ENCODE measurements at places on chromosomes 7 and 10.

GRCh38 chr10:96743988-96744585 is 23.8 kb upstream of the PIK3AP1 start:
- no peak for DNase-seq

DNA sequence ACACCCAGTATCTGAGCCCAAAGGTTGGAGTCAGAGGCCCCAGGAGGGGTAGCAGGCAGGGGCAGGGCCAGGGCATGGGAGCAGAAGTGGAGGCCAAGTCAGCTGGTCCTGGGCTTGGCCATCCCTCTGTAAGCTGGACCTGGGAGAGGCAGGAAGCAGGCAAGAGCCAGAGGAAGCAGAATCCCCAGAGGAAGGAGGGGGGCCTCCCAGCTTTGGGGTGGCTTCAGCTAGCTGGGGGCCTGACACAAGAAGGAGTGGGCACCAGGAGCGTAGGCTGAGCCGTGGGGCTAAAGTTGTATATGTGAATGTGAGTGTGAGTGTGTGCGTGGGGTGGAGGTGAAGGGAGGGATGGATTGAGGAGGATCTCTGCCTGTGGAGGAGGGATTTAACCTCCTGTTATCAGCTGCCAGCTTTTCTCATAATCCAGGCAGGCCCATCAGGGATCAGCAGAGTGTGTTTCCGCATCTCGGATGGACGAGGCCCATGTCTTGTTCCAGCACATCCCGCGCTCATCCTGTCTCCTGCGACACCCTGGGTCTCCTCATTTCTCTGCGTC is 54.0 kb downstream of the NEURL1 start:
- DNase-seq, result no peak

GRCh38 chr10:1043532-1043995 is 5.4 kb downstream of the IDI1 start:
- no peak for DNase-seq

- DNase-seq, result no peak
Observed at GRCh38 chr7:15446722-15447121, 115.1 kb downstream of the AGMO start.

GRCh38 chr7:129780257-129780973 is 168.9 kb downstream of the NRF1 start:
- DNase-seq, result no peak

GRCh38 chr10:132001238-132001972 is 19.7 kb upstream of the BNIP3 start:
- DNase-seq, result no peak

GRCh38 chr7:151056283-151056665 is 1.4 kb downstream of the CDK5 start:
- DNase-seq, result no peak

GRCh38 chr7:35261041-35261440 is 7.1 kb upstream of the TBX20 start:
- no peak for DNase-seq

DNA sequence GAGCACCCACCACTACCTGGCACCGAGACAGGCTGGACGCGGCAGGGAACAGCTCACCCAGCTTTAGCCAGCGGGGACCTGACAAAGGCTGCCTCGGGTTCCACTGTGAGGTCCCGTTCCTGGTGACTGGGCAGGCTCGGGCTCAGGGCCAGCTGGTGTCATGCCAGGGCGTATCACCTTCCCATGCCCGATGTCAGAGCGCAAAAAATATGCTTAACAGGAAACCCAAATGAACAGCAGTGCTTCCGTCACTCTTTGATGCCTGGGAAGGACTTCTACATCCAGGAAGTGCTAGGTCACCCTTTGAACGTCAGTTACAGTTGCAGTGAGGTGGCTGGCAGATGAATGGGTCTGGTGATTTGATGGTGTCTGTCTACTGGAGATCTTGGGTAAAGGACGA is 106.0 kb downstream of the ADARB2 start:
- no peak for DNase-seq

GRCh38 chr10:100889546-100889945 is 23.2 kb upstream of the SLF2 start:
- no peak for DNase-seq

DNA sequence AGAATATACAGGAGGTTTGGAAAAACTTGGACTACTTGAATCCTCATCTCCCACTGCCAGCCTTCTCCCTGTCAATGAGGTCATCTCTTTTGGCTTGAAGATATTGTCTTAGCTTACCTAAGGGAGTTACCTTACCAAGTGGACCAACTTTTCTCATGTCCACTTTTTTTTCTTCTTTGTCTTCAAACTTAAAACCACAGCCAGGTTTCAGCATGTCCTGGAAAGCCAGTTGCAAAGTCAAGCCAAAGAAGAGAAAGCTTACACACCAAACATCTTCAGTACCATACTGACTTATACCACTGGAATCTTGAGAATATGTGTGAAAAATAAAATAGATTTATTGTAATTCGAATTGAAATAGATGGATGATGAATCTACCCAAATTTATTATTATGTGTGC is 520.5 kb downstream of the HTR7 start:
- DNase-seq, result no peak

DNA sequence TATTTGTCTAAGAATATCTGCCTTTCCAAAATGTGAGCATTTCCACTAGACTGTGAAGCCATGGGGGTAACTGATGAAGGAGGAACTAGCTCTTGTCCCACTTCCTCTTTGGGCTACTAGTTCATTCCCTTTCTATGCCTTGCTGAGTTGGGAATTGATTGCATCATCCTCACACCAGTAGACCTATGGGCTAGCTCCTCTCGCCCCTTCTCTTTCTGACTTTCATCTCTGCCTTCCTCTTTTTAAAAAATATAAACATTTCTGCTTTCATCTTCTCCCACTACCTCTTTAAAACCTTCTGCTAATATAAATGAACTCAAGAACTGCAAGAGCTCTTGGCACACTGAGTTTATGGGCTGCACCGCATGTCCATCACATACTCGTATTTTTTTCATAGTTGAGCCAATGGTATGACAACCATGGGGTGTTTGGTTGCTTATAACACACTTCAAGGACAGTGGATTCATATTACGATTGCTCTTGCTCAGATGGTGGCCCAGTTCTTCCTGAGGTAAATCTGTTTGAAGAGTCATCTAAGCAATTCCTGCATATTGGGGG is 182.0 kb downstream of the REEP3 start:
- DNase-seq, result no peak

GRCh38 chr7:44194562-44195145 is 5.4 kb upstream of the GCK start:
- DNase-seq, result no peak

GRCh38 chr10:104614245-104614831 is 26.8 kb upstream of the SORCS3 start:
- DNase-seq, result no peak

DNA sequence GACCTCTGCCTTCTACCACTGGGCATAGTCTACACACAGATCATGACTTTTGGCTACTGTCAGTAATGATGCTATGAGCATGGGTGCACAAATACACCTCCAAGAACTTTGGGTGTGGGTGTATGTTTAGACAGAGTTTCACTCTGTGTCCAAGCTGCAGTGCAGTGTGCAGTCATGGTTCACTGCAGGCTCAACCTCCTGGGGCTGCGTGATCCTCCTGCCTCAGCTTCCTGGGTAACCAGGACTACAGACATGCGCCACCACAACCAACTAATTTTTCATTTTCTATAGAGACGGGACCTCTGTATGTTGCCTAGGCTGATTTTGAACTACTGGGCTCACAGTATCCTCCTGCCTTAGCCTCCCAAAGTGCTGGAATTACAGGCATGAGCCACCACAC is 194.4 kb downstream of the NSUN6 start:
- DNase-seq, result no peak

DNA sequence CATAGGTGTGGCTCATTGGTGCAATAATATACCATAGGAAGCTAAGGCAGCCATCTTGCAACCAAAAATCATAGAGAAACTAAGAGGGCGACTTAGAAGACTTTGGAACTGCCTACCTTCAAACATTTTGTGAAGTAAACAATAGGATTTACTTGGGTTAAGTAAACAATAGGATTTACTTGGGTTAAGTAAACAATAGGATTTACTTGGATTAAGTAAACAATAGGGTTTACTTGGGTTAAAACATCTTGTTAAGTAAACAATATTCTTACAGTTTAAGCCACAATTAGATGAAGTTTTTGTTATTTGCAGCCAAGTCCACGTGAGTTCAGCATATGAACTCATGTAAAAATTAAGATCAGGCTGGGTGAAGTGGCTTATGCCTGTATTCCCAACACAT is 722.4 kb upstream of the AUTS2 start:
- DNase-seq, result no peak

DNA sequence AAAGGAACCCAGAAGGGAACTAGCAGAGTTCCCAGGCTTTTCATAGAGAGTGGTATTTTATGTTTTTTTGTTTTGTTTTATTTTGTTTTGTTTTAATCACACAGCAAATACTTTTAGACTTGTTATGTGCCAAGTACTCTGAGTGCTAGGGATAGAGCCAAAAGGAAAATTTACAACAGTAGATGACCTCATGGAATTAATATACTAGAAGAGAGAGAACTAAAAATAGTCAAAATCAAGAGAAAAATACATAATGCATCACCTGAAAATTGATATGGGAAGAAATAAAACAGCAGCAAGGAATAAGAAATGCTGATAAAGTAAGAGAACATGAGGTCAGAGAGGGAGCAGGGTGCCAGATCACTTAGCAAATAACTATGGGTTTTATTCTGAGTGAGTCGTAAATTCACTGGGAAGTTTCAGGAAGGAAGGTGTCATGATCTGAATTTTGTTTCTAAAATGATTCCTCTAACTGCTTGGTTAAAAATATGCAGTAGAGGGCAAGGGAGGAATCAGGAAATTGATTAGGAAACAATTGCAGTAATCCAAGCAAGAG is 351.0 kb downstream of the ANKRD7 start:
- no peak for DNase-seq

GRCh38 chr7:149825567-149826343 is 12.4 kb upstream of the ZNF862 start:
- no peak for DNase-seq

DNA sequence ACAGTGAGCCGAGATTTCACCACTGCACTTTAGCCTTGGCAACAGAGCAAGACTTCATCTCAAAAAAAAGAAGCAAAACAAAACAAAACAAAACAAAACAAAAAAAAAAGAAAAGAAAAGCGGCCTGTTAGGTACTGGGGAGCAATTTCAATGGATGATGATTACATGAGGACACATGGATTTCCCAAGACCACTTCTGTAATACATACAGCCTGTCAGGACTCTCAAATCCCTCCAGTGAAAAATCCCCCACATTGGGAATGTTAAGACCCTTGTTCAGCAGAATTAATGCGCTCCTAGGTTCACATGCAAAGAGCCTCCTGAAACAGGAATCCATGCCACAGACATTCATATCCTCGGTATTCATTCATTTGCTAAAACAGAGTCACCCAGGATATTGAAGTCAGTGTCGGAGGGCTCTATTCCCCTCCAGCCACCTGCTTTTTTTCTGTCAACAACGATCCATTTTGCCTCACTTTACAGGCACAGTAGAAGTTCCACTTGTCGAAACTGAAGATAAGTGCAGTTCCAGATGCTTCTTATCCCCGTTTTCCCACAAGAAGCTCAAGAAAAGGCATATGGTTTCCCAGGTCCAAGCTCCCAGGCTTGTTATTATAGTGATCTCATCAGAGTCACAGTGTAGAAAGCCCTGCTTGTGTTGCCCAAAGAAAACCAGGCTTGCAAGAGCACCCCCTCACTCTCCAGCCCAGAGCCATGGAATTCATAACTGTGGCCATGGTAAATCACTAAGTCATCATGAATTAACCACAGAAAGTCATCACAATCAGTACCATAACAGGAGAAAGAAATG is 20.2 kb downstream of the SLC16A12 start:
- DNase-seq, result no peak

DNA sequence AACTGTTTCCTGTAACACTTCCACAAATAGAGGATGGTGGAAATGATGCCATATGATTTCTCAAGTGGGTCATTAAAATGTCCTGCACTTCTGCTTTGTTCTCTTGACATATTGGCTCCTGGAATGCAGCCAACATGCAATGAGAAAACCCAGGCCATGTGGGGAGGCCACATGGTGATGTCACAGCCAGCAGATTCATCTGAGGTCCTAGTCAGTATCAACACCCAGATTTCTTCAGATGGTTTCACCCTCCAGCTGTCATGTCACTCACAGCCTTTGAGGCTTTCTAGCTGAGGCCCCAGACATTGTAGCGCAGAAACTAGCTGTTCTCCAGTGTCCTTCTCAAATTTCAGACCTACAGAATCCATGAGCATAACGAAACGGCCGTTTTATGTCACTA is 102.3 kb upstream of the NUPR2 start:
- no peak for DNase-seq

DNA sequence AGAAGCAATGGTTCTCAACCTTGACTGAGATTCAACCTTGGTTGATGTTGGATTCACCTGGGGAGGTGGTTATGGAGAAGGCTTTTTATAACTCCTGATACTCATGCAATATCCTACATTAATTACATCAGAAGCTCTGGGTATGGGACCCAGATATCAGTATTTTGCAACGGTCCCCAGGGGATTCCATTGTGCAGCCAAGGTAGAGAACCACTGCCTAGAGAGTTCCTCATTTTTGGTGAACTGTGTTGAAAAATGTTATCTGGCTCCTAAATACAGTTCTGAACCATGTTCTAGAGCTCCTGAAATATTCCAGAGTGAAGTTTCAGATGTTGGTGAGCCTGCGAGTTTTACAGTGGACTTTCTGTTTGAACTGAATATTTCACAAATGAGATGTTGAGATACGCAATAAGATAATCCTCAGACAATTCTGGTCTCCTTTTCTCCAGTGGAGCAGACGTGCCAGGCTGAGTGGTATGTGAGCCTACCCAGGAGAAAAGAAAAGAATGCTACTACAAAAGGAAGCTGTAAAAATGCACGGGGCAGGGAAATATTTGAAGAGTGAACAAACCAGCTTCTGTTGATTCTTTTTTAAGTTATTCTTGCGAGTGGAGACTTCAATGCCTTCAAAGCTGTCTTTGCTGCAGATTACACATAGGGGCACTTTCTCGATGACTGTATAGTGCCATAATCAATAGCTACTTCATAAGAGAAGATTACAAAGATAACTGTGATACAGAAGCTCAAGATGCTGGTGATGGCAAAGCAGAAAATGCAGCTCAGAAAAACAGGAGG is 13.6 kb upstream of the C10orf120 start:
- no peak for DNase-seq

- no peak for DNase-seq
Observed at GRCh38 chr7:4479367-4480039, 202.6 kb upstream of the FOXK1 start.

DNA sequence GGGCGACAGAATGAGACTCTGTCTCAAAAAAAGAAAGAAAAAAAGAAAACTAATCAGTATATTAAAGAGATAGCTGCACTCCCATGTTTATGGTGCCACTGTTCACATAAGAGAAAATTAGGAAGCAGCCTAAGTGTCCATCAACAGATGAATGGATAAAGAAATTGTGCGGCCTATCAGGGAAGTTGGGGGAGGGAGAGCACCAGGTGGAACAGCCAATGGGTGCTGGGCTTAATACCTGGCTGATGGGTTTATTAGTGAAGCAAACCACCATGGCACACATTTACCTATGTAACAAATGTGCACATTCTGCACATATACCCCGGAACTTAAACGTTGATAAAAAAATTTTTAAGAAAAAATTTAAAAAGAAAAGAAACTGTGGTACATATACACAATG is 9.0 kb upstream of the PRRT4 start:
- no peak for DNase-seq
